ENCODE measurements at places on chromosomes 2 and 18.

DNA sequence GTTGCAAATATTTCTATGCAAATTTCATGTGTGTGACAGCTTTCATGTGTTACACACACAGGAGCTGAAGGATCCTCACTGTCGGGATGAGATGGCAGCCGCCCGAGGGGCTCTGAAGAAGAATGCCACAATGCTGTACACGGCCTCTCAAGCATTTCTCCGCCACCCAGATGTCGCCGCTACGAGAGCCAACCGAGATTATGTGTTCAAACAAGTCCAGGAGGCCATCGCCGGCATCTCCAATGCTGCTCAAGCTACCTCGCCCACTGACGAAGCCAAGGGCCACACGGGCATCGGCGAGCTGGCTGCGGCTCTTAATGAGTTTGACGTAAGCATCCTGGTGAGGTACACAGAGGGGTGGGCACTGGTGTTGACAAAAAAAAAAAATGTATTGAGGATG is 361.2 kb downstream of the CTNNA2 start:
- no peak for DNase-seq

- DNase-seq, result no peak
These were observed 96.4 kb upstream of the DNER start for GRCh38 chr2:229810786-229811185.

DNA sequence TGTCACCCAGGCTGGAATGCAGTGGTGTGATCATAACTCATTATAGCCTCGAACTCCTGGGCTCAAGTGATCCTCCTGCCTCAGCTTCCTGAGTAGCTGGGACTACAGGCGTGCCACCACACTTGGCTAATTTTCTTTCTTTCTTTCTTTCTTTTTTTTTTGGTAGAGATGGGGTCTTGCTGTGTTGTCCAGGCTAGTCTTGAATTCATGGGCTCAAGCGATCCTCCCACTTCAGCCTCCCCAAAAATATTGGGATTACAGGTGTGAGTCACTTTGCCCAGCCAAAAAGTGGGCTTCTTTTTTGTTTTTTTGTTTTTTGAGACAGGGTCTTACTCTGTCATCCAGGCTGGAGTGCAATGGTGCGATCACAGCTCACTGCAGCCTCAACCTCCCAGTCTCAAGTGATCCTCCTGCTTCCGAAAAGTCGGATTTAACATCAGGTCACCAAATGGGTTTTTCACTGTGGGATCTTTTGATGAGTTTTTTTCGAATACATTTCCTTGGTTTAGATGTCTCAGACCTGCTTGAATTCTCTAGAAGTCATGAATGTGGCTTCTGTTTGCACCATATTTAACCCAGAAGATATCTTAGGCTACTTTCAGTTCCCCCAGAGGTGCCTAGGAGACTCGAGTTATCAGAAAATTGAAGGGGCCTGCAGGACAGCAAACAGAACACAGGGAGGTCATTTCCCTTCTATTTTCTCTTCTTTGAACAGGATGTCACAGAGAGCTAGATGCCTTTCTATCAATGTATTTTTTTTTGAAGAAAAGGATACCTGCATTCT is 8.9 kb downstream of the RAB31 start:
- no peak for DNase-seq

- no peak for DNase-seq
These were observed 2.4 kb downstream of the FHL2 start for GRCh38 chr2:105396254-105397024.

DNA sequence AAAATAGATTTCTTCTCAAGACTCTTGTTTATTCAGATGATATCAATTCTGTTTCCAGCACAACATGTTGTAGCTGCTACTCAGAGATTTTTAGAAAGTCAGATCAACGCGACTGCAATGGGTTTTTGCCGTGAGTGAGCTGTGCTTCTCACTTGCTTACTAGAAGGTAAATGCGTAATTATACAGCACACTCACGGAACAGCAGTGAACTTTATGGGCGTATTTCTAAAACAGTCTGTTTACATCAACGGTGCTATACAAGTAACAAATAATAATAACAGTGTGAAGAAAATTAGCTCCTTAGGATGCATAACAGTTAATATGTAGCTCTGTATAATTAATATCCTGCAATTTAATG is 533.6 kb downstream of the RNF144A start:
- DNase-seq, result no peak

- DNase-seq, result peak; percentile 38
These were observed 290.2 kb downstream of the LPIN1 start for GRCh38 chr2:12036640-12036983.

GRCh38 chr2:176789751-176790150 is 422.8 kb upstream of the HNRNPA3 start:
- no peak for DNase-seq

DNA sequence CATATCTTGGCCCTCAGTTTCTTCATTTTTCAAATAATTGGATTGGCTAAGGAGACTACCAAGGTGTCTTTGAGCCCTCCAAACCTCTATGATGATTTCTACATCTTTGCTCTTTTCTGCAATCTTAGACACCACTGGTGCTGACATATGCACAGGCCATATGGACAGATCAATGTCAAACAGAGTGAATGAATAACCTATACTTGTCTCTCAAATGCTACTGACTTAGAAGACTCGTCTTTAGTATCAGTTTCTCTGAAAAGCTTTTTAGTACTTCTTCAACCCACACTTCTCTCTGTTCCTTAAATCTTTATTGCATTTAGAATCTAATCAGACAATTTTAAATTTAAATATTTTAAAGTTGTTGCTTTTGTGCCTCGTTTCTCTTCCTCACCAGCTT is 258.2 kb downstream of the LTBP1 start:
- no peak for DNase-seq

DNA sequence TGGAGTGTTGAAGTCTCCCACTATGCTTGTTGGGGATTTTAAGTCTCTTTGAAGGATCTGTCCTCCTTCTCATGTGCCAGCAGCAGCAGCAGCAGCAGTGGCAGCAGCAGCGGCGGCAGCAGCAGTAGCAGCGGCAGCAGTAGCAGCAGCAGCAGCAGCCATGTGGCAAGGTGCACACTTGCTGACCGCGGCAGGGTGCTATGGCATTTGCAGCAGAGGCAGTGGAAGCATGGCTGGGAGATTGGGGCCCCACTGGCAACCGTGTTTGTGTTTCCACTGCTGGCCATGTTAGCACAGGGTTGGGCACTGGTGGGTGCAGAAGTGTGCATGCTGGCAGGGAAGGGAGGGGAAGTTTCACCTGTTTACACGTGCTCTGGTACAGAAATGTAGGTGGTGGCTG is 280.1 kb downstream of the NUP35 start:
- no peak for DNase-seq

Data from central memory CD4-positive, alpha-beta T cell (primary cell).